Calu3 (cell line): ENCODE measurements at places on chromosomes 16 and 17. TPM values are rescaled to one million over a fixed set of nuclear protein-coding genes. Genes with fewer than 3 reads are reported as not detected.

TAC4 gene
- total RNA-seq: not detected in 2 replicates

MYH8 gene
- total RNA-seq: not detected in 2 replicates

- no peak for DNase-seq
- no peak overlapping the region for H3K4me3 ChIP-seq
- H3K36me3 ChIP-seq: no peaks in the 10 kb centered on the region
- no peak overlapping the region for H3K27ac ChIP-seq
Observed at GRCh38 chr16:76654088-76654820, 377.1 kb downstream of the CNTNAP4 start.

DNA sequence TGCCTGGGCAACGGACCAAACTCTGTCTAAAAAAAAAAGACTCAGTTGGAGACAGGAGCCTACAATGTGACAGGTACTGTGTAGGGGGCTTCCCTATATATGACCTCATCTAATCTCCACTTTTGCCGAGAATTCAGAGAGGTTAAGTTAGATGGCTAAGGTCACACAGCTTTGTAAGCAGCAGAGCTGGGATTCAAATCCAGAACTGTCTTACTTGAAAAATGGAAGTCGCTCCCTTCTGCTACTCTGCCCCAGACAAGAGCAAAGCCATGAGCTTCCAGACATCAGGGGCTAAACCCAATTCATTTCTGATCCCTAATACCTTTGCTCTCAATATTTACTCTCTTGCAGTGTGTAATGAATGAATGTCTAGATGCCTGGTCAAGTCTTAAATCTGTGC is 41.5 kb upstream of the ABCC12 start:
- H3K4me1 ChIP-seq: peaks cover 16% of the 10 kb centered on the region
- H3K4me3 ChIP-seq: no peak overlapping the region
- no peak overlapping the region for H3K27ac ChIP-seq
- H3K36me3 ChIP-seq: no peaks in the 10 kb centered on the region
- no peaks in the 10 kb centered on the region for H3K27me3 ChIP-seq
- DNase-seq: no peak
